ENCODE measurements at places on chromosomes 2 and 18. TPM values are rescaled to one million over a fixed set of nuclear protein-coding genes. Genes with fewer than 3 reads are reported as not detected.

The RNF152 gene
- total RNA-seq, result 0.03 TPM

The C2orf72 gene
- total RNA-seq, result 0.35 TPM

The SULT1C2 gene
- total RNA-seq, result not detected

The GTF2A1L gene
- total RNA-seq, result not detected

The PROKR1 gene
- not detected for total RNA-seq

The RAD51AP2 gene
- total RNA-seq, result not detected

The MMADHC gene
- 112 TPM for total RNA-seq

The IL1RL2 gene
- not detected for total RNA-seq
